ENCODE measurements at places on chromosomes 7 and 10. TPM values are rescaled to one million over a fixed set of nuclear protein-coding genes. Genes with fewer than 3 reads are reported as not detected.
A peak's percentile ranks its signal among the peaks of the same experiment; 100 is the strongest.

GPR15LG gene
- not detected for total RNA-seq

DNA sequence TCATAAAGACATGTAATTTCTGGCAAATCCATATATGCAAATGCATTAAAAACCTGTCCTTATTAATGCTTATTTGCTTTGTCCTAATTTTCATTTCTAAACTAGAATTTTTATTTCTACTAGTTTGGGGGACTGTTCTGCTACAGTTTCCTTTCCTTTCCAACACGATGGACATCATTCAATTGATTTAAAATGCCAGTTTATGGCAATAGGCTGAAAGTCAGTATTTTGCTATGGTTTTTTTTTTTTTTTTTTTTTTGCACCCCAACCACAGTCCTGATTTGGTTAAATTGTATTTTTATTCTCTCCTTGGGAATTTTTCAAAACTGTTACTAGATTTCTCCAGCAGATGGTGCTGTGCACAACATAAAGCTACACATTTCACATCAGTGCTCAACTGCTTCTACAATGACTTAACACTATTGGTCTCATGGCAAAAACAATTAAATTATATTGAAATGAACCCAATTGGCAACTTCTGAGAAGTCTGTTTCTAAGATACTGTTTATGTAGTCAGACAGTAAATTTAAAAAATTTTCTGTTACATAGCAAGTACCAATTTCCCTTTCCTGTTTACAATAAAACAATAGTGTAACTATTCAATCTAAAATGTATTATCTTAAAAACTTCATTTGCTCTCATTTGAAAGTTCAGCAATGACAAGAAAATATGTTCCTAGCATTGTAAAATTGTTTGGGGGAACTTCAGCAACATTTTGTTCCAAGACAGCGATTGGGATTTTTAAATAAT lies 193.8 kb upstream of the CCDC6 start:
- peak; percentile 65 for DNase-seq

DNA sequence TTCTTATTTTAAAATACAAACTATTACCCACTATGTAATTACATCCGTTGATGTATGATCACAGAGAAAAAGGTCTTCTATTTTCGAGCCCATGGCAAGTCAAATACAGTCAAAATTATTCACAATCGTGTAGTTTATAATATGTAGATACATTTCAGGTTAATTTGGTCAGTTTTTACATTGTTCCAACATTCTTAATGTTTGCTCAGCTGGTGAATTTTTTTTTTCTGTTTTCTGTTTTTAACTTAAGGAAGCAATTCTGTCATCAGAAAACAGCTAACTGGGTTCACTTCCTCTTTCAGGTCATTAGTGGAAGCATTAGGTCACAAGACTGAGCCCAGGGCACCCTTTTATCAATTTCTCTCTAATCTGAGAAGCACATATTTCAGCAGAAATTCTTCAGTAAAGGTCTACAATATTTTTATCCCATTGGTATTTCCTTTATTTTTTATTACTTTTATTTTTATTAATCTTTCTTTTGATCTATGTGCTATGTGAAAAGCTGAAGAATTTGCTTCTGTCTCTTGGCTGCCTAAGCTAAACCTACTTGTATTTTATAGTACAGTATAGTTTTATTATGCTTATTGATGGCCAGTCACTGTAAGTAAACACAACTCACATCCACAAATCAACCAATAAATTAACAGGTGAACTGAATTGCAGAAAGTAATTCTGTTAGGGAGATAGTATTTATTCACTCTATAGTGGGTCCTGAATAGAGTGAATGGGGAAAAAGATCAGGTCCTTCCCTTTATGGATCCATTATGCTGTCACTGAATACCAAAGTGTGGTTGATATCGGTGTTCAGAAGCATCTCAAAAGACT lies 84.6 kb downstream of the ICA1 start:
- no peak for DNase-seq

- no peak for DNase-seq
These were observed 107.2 kb upstream of the C10orf90 start for GRCh38 chr10:126777714-126778113.

Measured in fibroblast of villous mesenchyme (primary cell).